ELF-1 (cell line): ENCODE measurements at places on chromosomes 5 and 9.

DNA sequence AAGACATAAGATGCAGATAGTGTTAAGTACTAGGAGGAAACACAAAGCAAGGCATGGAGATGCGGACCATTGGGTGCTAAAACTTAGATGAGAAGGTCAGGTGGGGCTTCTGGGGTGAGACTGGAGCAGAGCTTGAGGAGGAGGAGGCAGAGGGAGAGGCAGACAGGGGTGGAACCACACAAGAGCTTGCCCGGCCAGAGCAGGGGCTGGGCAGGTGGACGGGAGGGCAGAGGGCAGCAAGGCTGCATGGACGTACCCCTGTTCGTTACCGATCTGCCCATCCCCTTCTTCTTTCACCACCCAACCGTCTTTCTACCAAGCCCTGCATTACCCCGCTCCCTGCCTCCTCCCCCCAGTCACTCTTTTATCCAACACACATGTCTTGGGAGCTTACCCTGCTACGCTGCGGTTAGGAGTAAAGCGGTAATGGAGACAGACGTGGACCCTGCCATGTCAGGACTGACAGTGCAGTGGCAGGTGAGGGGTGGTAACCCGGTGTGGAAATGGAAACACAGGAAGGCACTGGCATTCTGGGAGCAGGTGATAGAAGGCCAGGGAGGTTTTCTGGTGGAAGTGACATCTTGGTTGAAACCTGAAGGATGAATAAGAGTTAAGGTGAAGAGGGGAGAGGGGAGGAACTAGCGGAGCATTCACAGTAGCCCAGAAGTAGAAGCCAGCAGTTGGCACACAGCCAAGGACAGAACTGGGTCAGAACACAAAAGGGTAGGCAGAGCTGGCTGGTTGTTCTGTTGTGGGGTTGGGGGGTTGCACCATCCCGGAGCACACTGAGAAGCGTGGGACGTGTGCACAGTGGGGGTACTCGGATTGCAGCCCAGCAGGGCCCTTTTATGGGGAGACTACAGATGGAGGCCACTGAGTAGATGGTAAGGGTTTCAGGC, 167.2 kb downstream of the CACNA1B start:
- no peak for DNase-seq

- no peak for DNase-seq
Measured at GRCh38 chr5:120465436-120465961, 1.4 kb downstream of the PRR16 start.

- no peak for DNase-seq
Measured at GRCh38 chr5:58184910-58185309, 275.0 kb downstream of the PLK2 start.

GRCh38 chr5:35183556-35183955, 46.7 kb downstream of the PRLR start:
- no peak for DNase-seq

DNA sequence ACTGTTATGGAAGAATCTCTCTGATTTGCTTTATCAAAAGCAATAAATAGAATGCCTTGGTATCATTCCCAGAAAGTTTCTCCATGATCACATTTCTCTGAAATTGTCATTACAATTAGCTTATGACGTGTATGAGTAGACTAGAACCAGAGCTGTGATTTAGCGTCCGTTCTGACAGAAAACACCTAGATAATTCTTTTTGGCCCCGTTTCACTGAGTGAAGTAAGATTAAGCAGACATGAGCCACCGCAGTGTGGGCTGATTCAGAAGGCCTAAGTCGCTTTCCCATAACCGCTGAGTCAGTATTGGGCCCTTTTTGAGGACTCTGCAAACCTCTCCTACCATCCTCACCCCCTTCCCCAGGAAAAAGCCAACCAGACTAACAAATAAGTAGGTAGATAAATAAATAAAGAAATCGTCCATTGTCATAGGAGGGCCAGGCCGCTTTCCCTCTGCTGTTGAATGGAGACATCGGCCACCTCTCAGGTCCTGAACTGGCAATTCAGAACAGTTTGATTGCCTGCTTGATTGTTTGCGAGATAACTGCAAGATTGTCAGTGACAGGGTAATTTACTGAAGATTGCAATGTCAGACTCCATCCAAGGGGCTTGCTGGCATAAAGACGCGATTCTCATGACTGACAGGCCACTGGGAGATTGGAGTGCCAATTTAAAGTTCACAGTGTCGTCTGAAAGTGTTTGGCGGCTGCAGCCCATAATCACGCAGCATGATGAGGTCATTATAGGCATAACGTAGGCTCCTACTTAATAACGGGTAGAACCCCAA, 105.0 kb upstream of the WWC1 start:
- DNase-seq, result no peak
